Astrocyte (in vitro differentiated cells and primary cell): ENCODE measurements at places on chromosomes 2 and 18. TPM values are rescaled to one million over a fixed set of nuclear protein-coding genes. Genes with fewer than 3 reads are reported as not detected.

Gene MYOM1
- total RNA-seq, result 0.57 and 0.94 TPM in 2 replicates

DNA sequence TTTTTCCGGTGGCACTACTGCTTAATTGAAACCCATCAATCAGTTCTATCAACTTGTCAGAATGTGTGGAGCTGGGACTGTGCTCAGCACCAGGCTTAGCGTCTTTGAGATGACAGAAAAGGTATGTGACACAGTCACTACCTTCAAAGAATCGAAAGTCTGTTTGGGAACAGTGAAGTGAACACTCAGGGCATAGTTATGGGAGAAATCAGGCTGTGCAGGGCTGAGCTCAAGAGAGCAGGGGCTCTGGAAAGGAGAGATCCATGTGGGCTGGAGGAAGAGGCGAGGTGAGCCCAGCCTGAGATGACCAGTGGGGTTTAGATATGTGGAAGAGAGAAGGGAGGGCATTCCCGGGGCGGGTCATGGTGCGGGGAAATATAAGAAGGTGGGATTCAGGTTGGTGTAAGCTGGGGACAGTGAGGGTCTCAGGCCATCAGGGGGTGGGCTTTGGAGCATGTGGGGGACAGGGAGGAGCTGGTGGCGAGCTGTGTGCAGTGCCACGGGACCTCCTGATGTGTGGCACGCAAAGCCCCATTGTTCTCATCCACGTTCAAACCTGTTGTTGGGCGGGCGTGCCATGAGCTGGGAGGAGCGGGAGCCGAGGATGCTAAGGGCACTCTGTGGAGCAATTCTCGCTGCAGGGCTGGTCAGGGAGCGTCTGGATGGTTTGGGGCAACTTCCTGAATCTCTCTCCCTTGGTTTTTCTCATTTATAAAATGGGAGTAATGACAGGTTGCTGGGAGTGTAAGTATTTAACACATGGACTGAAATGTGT lies 72.5 kb downstream of the VAPA start:
- no peak for DNase-seq

Gene LYPD6
- 1.1 and 1.4 TPM in 2 replicates for total RNA-seq

DNA sequence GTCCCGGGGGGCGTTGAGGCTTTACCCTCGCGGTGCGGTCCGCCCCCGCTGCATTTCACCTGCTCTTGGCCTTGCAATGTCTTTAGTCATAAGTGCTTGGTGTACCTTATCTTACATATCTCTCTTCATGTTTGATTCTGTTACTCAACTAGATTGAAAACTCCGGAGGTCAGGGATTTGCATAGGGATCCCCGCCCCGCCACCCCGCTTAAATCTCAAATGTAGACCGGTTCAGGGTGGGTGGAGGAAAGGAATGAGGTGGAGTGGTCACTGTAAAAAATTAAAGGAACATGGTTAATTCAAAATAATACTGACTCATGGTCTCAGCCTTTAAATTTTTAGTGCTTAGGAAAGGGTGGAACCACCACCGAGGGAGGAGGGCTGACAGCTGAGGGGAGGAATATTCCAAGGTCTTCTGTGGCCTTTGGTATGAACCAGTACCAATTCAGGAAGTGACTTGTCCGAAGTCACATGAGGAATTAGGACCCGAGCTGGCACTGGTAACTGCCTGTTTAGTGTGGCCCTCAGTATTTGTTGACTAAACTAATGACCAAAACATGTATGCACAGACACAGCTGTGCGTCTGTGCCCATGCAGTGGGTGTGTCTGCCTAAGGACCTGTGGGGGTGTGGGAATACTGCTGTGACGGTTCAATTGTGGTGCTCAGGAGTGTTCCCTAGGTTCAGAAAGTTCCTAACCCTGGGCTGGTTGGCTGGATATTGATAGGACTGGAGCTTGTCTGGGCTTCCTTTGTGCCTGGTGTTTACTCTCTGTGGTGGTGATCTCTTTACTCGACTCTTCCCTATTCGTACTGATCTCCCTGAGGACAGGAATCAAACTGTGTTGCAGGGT lies 1.0 kb downstream of the PLEKHB2 start:
- peak; percentile 38 for DNase-seq

- peak; percentile 27 for DNase-seq
Observed at GRCh38 chr2:181770150-181770549, 89.8 kb upstream of the NEUROD1 start.

Gene DPP4
- total RNA-seq, result 5.3 and 6.7 TPM in 2 replicates
